ENCODE measurements at places on chromosomes 2 and 18.

GRCh38 chr2:46094689-46095088 is 202.5 kb upstream of the EPAS1 start:
- no peak for DNase-seq

GRCh38 chr18:27497246-27497645 is 312.1 kb upstream of the CHST9 start:
- no peak for DNase-seq

DNA sequence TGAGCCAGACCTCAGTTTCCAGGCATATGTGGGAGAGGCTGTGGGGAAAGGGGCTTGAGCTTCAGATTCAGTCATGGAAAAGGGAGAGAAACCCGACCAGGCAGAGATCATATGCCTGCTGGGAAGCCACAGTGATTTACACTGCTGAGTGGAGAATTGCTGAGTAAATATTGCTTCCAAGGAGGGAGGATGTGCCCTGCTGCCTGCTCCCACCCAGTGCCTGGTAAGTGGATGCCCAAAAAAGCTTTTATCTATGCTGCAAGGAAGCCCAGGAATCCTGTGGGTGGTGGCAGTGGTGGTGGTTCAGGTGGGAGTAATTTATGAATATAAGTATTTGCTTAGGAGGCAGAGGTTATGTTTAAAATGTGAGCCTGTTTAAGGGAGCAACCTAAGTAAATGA is 39.5 kb downstream of the INO80C start:
- DNase-seq, result peak; percentile 65

GRCh38 chr2:184339966-184340365 is 258.4 kb upstream of the ZNF804A start:
- DNase-seq, result no peak

DNA sequence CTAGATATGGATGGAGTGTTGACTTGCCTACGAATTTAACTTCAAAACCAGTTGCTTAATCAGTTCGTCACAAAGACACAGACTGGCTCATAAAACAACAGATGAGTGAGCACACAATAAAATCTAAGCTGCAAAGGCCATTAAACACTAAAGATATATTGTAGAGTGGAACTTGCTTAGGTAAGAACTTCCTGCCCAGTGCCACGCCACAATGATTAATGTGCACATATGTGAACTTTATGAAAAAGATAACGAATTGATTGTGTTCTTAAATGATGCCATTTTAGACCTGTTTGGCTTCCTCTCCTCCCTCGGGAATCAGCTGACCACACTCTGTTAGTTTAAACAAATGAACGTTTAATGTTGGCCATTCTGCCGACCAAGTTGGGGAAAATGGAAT is 2031.3 kb upstream of the CELF4 start:
- DNase-seq, result no peak

GRCh38 chr2:66553370-66553769 is 118.4 kb downstream of the MEIS1 start:
- DNase-seq, result no peak

GRCh38 chr2:6578416-6578815 is 287.3 kb downstream of the CMPK2 start:
- no peak for DNase-seq

DNA sequence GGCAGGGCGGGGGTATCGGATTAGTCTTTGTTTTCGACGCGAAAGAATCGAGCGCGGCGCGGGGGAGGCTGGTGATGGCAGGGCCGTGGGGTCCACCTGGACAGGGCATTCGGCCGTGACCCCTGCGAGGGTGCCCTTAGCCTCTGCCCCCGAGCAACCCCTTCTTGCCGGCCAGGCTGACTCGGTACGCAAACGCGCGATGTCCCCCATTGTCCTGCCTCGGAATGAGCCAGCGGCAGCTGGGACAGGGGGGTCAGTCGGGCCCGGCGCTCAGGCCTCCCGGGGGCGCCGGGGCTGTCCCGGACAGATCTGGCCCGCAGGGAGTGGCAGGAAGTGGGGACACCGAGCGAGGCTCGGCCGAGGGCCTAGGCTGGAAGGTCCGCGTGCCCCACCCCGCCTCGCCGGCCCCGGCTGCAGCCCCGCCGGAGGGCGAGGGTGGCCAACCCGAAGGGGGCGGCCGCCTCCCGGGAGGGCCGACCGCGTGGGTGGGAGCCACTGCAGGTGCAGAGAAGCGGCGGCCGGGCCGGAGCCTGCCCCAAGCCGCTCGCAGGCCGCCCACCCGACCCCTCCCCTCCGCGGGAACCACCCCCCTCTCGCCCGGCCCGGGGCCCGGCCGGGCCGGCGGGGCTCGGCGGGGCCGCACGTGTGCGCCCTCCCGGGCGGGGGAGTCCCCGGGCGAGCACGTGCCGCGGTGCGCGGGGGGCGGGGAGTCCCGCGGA is at the start of gene TET3:
TET3 (plus strand) TSS at position 708 of the 719 bp plus-strand sequence. CDS start 1,494 bp downstream, outside the sequence.
- peak; percentile 44 for DNase-seq

DNA sequence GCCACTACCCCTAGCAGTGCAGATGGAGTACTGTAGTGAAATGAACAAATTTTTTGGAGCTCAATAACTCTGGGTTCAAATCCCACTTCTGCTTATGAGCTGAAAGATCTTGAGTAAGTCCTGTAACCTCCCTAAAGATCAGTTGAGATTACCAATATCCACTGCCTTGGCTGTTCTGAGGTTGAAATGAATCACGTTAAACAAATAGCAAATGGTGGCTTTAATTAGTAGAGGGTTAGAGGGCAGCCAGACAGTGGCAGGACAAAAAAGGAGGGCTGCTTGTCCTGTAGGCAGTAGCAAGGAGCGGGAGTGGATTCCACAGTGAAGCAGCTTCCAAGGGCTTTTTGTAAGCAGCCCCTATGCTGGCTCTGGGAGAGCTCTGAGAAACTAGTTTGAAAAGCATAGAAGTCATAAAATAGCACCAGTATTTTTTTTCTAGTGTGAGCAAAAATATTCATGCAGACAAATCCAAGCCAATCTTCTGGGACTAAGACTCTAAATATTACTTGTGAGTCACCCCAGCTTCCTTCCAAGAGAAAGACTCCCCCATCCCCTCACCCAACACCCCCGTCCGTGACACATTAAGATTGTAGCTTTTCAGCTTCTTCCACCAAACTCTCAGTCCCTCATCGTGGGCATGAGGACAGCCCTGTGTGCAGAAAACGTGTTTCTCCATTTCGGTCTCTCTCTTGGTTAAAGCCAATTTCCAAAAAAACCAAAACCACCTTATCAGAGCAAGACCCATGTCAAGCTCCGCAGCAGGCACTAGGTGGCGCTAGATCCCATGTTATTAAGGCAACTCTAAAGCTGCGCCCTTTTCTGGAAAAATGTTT is 123.5 kb upstream of the LGALSL start:
- peak; percentile 83 for DNase-seq

DNA sequence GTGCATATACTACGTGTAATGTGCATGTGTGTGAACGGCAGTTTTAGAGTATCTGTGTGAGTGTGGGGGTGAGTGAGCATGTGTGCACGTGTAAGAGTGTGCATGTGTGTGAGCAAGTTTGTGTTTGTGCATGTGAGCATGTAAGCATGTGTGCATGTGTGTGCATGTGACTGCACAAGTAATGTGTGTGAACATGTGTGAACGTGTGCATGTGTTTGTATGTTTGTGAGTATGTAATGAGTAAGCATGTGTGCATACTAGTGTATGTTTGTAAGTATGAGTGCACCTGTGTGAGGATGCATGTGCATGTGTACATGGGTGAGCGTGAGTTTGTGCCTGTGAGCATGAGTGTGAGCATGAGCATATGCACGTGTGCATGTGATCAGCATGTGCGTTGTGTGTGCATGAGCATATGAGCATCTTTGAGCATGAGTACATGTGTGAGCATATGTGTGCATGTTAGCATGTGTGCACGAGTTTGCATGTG is 90.7 kb downstream of the ZNF516 start:
- DNase-seq, result no peak
